ENCODE measurements at places on chromosomes 1 and 21.

DNA sequence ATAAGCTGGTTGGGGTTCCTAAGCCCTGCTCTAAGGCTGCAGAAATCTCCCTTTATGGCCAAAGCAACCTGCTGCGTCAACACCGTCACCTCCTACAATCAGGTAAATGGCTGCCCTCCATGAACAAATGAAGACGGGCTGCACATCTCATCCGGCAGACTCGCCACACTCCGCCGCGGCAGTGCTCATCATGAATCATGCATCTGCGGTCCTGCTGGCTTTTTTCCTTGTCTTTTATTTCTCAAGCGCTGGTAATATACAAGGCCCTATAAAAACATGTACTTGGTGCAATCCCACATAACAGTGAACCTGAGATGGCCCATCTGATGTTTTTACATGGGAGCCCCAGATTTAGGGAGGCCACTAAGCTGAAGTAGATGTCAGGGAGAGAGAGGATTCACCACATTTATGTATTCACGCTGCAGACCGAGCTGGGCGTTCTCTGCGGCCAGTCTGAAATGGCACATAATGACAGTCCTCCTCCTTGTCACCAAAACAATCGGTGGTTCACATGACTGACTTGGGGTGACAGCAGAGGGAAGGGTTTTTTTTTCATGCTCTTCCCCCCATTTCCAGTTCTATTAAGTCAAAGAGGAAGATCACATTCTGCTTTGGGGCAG is 91.6 kb downstream of the KAZN start:
- no peak for DNase-seq

DNA sequence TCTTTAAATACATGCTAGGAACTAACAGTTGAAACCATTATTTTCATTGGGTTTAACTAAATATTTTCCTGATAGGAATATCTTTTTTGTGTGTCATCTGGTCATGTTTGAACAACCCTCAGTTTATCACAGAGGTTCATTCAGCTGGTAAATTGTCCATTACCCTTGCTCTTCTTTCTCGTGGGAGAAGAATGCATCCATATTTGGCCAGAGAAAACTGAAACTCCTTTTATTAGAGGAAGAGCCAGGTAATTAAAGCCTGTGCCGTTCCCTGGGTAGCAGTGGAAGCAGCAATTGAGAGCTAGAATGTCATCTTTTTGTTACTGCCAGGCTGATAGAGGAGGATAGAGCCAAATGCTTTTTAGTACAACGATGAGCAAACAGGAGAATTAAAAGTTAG is 587.2 kb upstream of the ZRANB2 start:
- DNase-seq = no peak

DNA sequence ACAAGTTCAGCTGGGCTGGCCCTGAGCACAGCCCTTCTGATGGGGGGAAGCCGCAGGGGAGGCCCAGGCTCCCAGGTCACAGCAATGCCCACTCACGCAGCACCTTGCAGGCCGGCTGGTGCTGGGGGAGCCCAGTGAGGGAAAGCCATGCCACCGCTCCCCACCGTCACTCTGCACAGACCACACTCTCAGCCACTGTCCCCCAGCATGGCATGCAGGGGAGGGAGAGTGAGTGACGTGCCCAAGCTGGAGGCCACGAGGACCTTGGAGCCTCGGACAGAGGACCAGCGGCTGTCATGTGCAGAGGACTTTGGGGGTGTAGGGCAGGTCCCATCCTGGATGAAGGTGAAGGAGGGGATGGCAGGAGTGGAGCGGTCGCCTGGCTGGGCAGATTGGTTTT is 25.1 kb downstream of the SLC45A1 start:
- DNase-seq = no peak

DNA sequence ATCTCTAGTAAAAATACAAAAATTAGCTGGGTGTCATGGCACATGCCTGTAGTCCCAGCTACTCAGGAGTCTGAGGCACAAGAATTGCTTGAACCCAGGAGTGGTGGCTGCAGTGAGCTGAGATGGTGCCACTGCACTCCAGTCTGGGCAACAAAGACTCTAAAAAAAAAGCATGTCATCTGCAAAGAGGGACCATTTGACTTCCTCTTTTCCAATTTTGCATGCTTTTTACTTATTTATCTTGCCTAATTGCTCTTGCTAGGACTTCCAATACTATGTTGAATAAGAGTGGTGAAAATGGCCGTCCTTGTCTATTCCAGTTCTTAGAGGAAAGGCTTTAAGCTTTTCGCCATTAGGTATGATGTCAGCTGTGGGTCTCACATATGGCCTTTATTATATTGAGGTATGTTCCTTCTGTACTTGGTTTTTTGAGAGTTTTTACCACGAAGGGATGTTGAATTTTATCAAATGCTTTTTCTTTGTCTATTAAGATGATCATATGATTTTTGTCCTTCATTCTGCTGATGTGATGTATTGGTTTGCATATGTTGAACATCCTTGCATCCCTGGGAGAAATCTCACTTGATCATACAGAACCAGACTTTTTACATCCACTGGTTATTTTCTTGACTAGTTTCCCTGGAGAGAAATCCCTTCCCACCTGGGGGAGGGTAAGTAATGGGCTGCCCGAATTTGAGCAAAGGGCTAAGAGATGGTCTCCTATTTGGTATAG is 17.0 kb upstream of the RAP1GAP start:
- no peak for DNase-seq

GRCh38 chr1:54488065-54488750 is 59.8 kb upstream of the ACOT11 start:
- peak; percentile 82 for DNase-seq

DNA sequence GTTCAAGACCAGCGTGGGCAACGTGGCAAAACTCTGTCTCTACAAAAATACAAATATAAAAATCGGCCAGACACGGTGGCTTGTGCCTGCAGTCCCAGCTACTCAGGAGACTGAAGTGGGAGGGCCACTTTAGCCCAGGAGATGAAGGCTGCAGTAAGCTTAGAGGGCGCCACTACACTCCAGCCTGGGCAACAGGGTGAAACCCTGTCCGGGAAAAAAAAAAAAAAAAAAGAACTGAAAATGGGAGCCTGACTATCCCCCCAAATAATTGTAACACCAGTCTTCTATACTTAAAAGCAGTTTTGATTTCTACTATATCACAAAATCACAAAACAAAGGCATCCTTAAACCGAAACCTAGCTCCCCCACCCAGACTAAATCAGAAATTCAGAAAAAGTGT is 60.3 kb downstream of the CDC42BPA start:
- DNase-seq = no peak

DNA sequence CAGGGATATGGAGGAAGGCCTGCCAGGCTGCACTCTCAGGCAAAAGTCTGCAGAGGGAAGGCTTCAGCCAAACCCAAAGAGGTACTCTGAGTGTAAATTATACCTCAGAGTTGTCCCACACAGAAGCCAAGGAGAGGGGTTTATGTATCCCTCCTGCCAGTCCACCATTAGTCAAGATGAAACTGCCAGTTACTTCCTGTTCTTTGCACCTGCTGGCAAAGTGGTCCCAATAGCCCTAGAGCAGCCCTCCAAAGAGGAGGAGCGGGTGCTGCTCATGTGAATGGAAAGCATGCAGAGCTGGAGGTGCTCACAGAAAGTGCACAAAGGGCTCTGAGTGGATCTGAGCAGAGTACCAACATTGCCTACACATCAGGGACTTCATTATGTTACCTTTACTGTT is 37.1 kb upstream of the MCOLN3 start:
- DNase-seq = no peak

GRCh38 chr1:156838972-156839371 is 19.9 kb downstream of the INSRR start:
- no peak for DNase-seq

DNA sequence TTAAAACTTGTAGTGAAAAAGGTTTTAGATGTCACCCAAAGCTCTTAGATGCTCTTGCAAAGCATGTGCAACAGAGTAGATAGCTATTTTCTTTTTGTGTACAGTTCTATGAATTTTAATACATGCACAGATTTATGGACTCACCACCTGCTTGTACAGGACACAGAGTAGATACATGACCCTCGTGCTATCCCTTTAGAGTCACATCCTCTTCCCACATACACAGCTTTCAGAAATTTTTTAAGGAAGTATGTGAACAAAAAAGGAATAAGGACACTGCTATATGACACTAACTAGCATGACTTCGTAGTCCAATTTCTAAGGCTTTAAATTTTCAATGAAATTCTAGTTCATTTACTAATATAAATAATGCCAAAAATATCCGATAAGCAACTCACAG is 60.9 kb downstream of the ABL2 start:
- no peak for DNase-seq

All from cortex of kidney (tissue), 1 donor.